A549 treated with ZK216348 at 1 μM for 4 hours (cell line): ENCODE measurements at places on chromosomes 3 and 15. TPM values are rescaled to one million over a fixed set of nuclear protein-coding genes. Genes with fewer than 3 reads are reported as not detected.

TGM5 gene
- not detected in 5 replicates for total RNA-seq

PLSCR5 gene
- not detected in 5 replicates for total RNA-seq

TRPM1 gene
- not detected in 5 replicates for total RNA-seq

SYNPR gene
- total RNA-seq: not detected in 5 replicates

DOCK3 gene
- 0.35 to 0.46 TPM (median 0.39 TPM) in 5 replicates for total RNA-seq

EPHA3 gene
- not detected in 5 replicates for total RNA-seq

ARL14 gene
- total RNA-seq: 0.42 to 0.93 TPM (median 0.58 TPM) in 5 replicates

ZNF197 gene
- 1.5 to 2.2 TPM (median 1.8 TPM) in 5 replicates for total RNA-seq

PRR20G gene
- 0.35 to 0.56 TPM (median 0.44 TPM) in 5 replicates for total RNA-seq

MESP1 gene
- total RNA-seq: 1.1 to 10.2 TPM (median 5.1 TPM) in 5 replicates

IGDCC3 gene
- 0.12 to 0.19 TPM (median 0.13 TPM) in 3 of 5 replicates, not detected in the others for total RNA-seq

CYP1A1 gene
- 1.4 to 2.1 TPM (median 1.8 TPM) in 5 replicates for total RNA-seq

SCG5 gene
- 2.3 to 4.4 TPM (median 2.7 TPM) in 5 replicates for total RNA-seq

LYZL4 gene
- total RNA-seq: not detected in 5 replicates

RTP3 gene
- total RNA-seq: not detected in 5 replicates

DPH6 gene
- total RNA-seq: 12.7 to 15.4 TPM (median 12.9 TPM) in 5 replicates

TAGLN3 gene
- not detected in 5 replicates for total RNA-seq

GHRL gene
- total RNA-seq: not detected in 5 replicates

PPARG gene
- total RNA-seq: 34.3 to 43.0 TPM (median 40.4 TPM) in 5 replicates

ACAN gene
- 0.35 to 0.78 TPM (median 0.62 TPM) in 5 replicates for total RNA-seq

MYO5C gene
- total RNA-seq: 4.6 to 8.1 TPM (median 6.1 TPM) in 5 replicates

A4GNT gene
- not detected in 5 replicates for total RNA-seq

COPG1 gene
- total RNA-seq: 75.7 to 93.8 TPM (median 81.5 TPM) in 5 replicates

NPHP3 gene
- 6.0 to 10.3 TPM (median 8.5 TPM) in 5 replicates for total RNA-seq

SLC12A1 gene
- total RNA-seq: not detected in 5 replicates

CACNA1D gene
- 0.58 to 1.1 TPM (median 0.62 TPM) in 5 replicates for total RNA-seq

PLA2G4E gene
- total RNA-seq: not detected in 5 replicates

NT5DC2 gene
- total RNA-seq: 70.6 to 110 TPM (median 101 TPM) in 5 replicates

GABRR3 gene
- total RNA-seq: not detected in 5 replicates

WNT7A gene
- 0.05 to 0.48 TPM (median 0.14 TPM) in 5 replicates for total RNA-seq

GREM1 gene
- total RNA-seq: 5.8 to 14.1 TPM (median 7.6 TPM) in 5 replicates

TNFSF10 gene
- total RNA-seq: 0.14 TPM in 1 of 5 replicates, not detected in the others
